ENCODE measurements at places on chromosomes 2 and 18.

DNA sequence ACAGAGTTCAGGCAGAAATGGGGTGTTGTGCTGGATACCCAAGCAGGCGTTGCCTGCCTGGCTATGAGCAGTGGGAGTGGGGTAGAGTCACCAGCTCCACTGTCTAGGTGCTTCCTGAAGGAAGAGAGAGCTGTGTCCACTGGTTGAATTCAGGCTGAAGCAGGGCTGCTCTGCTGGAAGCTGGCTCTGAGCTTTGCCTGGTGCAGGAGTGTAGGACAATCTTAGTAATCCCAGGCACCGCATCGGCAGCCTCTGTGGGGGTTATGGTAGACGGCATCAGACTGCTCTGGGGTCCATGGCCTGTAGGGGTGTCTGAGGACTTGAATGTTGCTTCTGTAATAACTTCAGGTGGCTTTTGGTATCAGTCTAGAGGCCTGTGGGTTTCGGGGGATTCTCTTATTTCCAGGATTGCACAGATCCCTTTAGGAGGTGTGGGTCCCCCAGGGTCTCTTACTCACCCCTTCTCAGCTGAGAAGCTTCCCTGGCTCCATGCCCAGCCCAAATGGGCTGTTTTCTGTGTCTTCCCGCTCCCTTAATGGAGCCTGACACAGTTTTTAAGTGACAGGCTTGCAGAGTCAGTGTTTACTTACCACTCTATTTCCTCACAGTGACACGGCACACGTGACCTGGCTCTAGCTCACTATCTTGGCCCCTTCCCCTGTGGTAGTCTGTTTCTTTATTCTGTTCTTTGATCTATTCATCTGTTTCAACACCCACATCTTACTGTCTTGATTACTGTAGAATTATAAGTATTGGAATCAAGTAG lies 644.3 kb downstream of the CBLN2 start:
- DNase-seq: no peak

DNA sequence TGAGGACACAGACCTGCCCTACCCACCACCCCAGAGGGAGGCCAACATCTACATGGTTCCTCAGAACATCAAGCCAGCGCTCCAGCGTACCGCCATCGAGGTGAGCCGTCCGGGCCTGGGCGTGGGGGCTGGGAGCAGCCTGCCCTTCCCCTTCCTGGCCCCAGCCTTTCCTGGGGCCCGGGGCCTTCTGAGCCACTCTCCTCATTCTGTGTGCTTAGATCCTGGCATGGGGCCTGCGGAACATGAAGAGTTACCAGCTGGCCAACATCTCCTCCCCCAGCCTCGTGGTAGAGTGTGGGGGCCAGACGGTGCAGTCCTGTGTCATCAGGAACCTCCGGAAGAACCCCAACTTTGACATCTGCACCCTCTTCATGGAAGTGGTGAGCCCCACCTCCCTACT lies 157.9 kb downstream of the DYSF start:
- no peak for DNase-seq

GRCh38 chr2:109446278-109447131 lies 167.3 kb downstream of the SEPTIN10 start:
- DNase-seq: no peak

DNA sequence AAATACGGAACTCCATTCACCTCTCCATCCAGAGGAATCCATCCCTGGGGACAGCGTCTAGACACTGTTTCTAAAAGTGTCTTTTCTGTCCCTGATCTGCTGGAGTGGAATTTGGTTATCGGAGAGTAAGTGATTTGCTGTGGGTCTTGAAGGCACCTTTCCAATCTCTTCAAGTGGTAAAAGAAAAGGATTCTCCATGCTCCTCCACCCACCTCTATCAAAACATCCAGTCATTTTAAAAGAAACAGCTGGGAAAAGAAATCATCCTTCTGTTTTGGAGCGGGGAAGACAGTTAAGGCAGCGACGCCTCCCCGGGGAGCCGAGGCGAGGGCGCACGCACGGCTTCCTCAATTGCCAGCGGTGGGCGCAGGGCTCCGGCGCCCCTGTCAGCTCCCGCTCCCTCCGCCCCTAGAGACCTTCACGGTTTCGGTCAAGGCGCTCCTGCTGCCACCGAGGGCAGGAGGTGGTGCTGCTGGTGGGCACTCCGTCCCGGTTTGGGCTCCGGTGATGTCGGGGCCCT lies 547 bp downstream of the SLC35F5 start:
- peak; percentile 45 for DNase-seq

DNA sequence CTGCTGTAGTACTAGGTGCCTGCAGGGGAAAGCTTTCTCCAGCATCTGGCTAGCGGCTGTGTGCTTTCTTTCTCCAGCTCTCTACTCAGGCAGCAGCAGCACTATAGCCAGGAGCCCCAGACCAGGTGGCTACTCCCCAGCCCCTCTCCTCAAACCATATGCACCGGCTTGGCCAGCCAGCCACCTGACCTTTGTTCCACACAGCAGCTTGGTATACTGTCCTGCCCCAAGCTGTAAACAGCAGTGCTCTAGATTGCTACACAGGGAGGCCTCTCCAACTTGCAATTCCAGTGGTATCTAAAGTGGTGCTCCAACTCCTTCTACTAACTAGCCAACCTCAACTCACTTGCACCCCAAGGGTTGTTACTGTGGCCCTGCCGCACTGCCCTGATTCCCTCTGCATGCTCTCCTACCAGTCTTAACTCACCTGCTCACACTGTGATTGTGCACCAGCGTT lies 19.6 kb downstream of the LDAH start:
- no peak for DNase-seq

DNA sequence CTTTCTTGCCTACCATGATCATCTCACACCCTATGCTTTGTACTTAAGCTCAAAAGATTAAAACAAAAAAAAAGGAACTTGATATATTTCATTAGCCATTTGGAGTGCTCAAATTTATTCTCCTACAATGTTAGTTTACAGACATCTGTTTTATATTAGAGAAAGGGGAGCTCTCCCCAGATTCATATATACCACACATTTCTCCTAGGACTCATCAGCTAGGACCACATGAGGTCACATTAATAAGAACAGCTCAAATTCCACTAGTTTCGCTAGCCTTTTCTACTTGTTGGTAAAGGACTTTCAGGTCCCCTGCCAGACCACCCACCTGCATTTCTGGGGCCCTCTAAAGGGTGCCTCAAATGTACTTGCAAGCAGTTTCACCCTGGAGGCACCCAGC lies 151.2 kb upstream of the MMADHC start:
- DNase-seq: no peak

DNA sequence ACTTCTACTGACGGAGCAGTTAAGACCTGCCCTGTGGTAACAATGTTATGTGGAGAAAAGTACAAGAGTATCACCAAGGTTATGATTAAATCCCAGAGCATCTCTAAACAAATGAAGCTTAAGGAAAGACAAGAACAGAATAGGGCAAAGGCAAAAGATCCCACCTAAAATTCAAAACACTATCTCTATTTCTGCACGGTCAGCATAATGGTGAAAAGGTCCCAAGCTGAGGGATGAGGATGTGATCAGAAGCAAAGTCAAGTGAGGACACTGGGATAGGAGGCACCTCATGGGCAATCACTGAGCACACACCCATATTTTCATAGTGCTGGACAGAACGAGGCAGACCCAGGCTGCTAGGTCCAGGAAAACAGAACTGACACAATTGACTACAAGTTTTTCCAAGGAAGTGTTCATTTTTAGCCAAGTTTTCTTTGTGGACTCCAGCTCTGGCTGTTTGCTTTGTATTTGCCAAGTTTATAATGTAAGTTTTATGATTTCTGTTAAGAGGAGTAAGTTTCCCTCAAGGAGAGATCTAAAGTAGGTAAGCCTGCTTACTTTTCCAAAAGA lies 77.8 kb downstream of the NCKAP5 start:
- no peak for DNase-seq

GRCh38 chr2:54845514-54845913 lies 122.1 kb downstream of the EML6 start:
- no peak for DNase-seq

Measured in stimulated activated CD4-positive, alpha-beta T cell treated with anti-CD3 and anti-CD28 coated beads, Interleukin-4, amount 100 ng/mL, for 24 hours (primary cell).